ENCODE measurements at places on chromosomes 2 and 18.

DNA sequence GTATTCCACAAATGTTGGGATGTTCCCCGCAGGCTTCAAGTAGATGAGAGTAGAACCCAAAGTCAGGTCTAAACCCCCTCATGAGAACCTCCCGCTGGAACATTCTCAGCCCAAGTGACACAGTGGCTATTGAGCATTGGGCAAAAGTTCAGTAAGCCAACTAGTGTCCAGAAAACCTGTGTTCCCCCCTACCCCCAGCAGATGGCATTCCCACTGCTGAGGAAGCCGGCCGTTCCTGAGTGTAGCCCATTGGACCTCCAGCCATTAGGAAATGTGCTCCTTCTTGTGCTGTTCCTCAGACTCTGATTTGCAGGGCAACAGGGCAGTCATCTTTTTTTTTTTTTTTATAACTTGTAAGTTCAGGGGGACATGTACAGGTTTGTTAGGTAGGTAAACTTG, 152.1 kb downstream of the NCK2 start:
- no peak for DNase-seq

GRCh38 chr2:72974436-72974754, 57.1 kb downstream of the EMX1 start:
- no peak for DNase-seq

DNA sequence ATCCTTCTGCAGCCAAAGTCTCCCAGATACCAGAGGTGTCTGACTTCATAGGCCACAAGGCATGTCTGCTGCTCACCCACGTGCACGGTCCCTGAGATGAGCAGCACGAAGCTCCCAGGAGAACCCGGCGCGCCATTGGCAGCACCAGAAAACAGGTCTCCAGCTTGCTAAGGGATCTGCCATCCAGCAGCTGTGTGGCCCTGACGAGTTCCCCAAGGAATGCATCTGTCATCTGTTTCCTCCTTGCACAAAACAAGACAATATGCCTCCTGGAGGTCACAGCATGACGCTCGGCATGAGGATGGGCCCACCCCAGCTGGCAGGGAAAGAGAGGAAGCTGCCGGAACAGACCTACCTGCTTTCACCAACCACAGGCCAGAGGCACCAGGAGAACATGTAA, 29.2 kb downstream of the HS6ST1 start:
- DNase-seq = no peak

DNA sequence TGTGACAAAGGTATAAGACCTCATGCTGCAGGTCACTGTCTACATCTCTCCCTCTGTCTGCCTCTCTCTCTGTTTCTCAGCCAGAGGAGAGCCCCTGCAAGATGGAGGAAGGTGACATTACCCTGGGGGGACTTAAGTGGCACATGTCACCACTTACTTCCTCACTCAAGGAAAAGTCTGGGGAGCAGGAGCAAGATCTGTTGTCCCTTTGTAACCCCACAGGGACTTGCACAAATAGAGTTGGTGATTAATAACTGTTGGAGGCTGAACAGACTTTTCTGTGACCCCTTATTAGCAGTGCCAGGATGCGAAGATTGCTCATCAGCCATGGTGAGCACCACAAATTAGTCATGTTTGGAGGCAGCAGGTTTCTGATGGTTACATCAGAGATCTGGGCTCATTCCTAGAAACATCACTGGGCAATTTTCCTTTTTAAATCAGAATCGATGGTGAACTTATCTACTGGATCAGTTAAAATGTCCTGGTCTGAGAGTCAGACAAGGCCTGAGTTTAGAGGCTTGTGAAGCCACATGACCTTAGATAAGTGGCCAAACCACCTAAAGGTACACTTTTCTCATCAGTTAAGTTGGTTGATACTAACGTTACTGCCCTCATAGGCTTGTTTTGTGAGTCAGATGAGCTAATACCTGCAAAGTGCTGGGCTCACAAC, 81.2 kb upstream of the LTBP1 start:
- DNase-seq = no peak

All from activated naive CD4-positive, alpha-beta T cell treated with anti-CD3 and anti-CD28 coated beads, Interleukin-2, amount 50 U/mL, for 16 hours (primary cell).